Cardiac fibroblast (primary cell): ENCODE measurements at places on chromosomes 5 and 9.

DNA sequence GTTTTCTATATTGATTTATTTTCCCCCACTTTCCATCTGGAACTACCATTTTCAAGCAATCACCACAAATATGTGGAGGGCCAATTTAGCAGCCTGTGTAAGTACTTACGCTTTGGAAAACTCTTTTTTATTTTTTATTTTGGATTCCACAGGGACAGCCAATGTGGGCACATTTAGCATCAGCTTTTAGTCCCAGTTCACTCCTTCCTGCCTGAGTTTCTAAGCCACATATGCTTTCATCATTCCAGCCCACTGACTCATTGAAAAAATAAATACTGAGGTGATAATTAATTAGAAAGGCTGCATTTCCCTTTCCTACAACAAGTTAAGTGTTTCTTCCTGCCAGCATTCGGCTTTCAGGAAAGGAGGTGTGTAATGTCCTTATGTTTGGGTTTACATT lies 76.8 kb downstream of the TMEM167A start:
- DNase-seq, result no peak

DNA sequence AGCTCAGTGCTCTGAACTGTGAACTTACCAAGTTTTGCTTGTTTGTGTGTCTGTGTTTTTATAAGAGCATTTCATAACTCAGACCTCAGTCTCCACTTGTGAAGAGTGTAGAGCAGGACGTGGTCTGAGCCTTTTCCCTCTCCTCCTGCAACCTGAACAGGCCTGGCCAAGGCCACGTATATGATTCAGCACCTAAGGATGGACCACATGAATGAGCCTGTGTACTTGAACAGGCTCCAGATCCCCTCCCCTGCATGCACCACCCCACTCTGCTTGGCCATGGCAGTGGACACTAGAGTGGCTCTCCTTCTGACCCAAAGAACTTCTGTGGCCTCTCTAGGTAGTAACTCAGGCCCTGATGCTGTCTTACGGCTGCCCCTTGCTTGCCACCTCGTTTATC lies 125.9 kb upstream of the FSTL4 start:
- no peak for DNase-seq

DNA sequence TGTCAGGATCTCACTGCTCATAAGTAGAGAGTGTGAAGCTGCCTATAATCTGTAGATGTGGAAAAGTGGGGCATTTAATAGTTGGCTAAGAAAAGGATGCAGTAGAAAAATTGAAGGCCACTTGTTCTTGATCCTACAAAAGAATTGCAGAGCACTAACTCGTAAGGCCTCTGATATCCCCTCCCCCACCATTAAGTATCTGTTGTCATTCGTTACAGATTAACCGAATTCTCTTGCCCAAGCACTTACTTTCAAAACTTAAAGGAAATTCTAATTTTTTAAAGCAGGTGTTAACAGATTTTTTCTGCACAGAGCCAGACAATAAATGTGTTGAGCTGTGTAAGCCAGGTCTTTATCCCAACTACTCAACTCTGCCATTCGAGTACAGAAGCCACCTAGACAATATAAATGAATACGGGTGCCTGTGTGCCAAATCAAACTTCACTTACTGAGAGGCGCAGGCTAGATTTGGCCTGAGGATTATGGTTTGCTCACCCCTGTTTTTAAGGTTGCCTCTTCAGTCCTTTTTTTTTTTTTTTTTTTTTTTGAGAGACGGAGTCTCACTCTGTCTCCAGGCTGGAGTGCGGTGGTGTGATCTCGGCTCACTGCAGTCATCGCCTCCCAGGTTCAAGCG lies 234.8 kb downstream of the RFK start:
- DNase-seq, result no peak

- no peak for DNase-seq
Measured at GRCh38 chr5:107604146-107604910, 66.4 kb downstream of the EFNA5 start.

GRCh38 chr9:72489986-72490385 lies 31.4 kb upstream of the TMC1 start:
- DNase-seq, result no peak

DNA sequence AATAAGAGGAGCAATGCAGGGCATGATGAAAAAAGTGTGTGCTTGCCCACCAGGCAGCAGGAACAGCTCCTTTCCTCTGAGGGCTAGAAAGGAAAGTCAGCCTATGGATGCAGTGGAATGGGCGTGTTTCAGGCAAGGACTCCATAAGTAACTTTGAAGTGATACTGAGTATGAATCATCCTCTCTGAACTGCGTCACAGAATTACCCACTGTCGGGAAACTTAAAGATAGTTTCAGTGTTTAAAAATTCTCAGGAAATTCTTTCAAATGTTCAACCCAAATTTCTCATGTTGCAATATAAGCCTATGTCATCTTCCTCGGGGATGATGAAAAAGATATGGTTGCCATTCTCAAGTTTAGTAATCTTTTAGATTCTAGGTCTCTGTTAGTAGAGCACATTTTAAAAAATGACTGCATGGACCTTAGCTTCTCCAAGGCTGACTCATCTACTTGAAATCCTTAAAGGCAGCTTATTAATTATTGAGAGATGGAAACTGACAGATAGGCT lies 27.7 kb downstream of the PTCD2 start:
- peak; percentile 95 for DNase-seq

DNA sequence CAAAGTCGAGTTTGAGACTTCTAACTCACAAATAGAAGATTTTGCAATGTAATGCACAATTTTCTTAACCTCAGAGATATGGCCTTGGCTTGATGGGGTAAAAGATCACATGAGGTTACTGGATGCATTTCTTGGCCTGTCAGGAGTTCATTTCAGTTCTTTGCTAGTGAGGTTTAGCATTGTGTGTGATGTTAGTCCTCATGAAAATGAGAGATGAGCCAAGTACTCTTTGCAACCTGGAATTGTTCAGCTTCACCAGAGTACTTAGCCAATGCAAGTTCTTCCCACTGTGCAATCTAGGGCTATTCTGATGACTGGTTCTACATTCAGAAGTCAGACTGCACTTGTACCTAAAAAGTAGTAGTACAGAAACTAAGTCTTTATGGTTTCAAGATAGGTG lies 24.9 kb downstream of the GNAQ start:
- no peak for DNase-seq

- no peak for DNase-seq
Measured at GRCh38 chr9:121871431-121872025, 220.1 kb downstream of the DAB2IP start.

GRCh38 chr5:2039180-2039531 lies 156.4 kb upstream of the IRX4 start:
- DNase-seq, result no peak

DNA sequence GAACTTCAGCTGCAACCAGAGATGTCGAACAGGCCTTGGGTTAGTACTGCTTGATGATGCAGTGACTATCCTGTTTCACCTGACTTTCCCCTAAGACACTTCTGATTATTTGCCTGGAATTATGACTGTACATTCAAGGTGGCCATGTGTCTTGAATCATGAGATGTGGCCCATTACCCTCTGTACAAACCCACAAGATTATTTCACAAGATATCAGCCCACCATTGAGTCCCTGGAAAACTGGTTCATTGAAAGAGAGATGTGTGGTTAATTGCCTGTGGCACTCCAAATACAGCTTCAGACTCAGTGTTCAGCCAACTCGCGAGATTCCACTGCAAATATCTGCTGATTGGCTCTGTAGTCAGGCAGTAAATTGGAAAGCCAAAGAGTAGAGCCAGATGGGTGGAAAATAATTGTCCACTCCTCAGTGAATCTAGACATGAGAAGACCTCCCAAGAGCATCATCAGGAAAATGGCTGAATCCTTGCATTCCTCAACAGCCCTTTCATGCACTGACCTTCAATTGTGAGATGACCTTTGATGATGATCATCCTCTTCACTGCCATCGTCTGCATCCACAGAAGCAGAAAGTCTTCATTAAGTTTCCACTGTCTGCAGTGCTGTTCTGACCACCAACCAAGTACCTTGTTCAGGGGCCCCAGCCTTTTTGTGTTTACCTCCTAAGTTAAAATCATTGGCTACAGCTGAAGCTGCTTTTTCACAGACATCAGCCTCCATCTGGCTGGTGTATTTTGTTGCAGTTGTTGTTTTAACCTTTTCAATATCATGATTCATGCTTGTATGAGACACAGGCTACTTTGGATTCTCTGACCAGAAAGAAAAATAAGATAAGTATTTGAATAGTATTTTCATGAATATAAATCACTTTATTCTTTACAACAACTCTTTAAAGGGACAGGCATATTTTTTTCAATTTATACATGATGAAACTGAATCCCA lies 75.2 kb downstream of the ESM1 start:
- peak; percentile 52 for DNase-seq

- no peak for DNase-seq
Measured at GRCh38 chr9:104506565-104506964, 2.5 kb downstream of the OR13F1 start.

DNA sequence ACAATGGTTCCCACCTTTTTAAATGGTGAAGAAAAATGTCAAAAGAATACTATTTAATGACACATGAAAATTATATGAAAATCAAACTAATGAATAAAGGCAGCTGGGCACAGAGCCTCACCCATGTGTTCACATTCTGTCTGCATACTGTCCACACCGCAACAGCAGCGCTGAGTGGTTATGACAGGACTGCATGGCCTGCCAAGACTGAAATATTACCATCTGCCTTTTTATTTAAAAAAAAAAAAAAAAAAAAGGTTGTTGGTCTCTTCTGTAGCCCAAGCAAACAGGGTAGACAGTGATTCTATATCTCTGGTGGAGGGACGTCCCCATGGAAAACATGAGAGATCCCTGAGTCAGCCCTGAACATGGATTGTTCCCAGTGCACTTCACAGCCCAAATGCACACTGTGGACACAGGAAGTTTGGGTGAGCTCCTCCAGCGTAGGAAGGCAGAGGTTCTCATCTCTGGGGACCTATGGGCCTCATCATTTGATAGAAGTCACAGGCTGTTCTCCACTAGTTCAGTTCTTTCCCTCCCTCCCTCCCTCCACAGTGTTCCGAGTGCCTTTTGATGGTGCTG lies 44.9 kb upstream of the SHC3 start:
- DNase-seq, result peak; percentile 39

- DNase-seq, result no peak
Measured at GRCh38 chr5:121138952-121139351, 674.9 kb downstream of the PRR16 start.

- DNase-seq, result no peak
Measured at GRCh38 chr5:13659391-13659790, 285.1 kb downstream of the DNAH5 start.

GRCh38 chr9:115146581-115147021 lies 28.6 kb upstream of the TNC start:
- peak; percentile 57 for DNase-seq

DNA sequence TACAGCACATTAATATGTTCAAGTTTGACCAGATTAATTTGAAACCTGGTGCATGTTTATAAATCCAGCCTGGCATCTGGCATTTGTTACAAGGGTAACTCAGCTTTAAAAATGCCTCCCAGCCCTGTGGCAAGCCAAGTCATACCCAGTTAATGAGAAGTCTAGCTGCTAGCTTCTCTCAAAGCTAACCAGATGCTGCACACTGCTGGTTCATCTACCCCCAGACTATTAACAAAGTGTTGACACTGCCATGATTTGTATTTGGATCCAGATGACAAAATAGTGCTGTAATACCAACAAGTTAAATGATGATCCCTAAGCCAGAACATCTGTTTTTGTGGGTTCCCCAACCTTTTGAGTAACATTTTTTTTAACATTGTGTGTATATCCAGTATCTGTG lies 573.7 kb upstream of the DAB2 start:
- DNase-seq, result no peak

- no peak for DNase-seq
Measured at GRCh38 chr9:42388146-42388690, 204.8 kb downstream of the SPATA31A6 start.

- peak; percentile 75 for DNase-seq
Measured at GRCh38 chr5:174327317-174327864, 281.9 kb downstream of the NSG2 start.

GRCh38 chr9:93678199-93679019 lies 102.0 kb downstream of the PHF2 start:
- DNase-seq, result no peak

GRCh38 chr9:127975376-127976315 lies 5.1 kb downstream of the EEIG1 start:
- no peak for DNase-seq

- DNase-seq, result peak; percentile 84
Measured at GRCh38 chr5:71757590-71758543, 38.8 kb downstream of the CARTPT start.

- DNase-seq, result peak; percentile 9
Measured at GRCh38 chr5:25544652-25545249, 900.0 kb upstream of the CDH10 start.

- DNase-seq, result no peak
Measured at GRCh38 chr9:90433398-90433941, 209.2 kb downstream of the DIRAS2 start.

DNA sequence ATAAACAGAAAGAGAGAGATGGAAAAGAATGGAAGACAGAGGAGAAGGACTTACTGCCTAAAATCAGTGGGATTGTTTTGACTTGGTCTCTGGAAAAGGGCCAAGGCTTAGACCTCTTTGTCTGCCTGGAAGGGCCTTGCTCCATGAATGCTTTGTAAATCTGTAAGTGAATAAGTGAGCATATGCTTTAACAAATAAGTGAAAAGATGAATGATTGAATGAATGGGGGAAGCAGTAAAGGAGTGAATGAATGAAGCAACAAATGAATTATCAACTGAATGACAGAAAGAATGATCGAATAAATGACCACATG lies 5.5 kb downstream of the KCNIP1 start:
- no peak for DNase-seq

DNA sequence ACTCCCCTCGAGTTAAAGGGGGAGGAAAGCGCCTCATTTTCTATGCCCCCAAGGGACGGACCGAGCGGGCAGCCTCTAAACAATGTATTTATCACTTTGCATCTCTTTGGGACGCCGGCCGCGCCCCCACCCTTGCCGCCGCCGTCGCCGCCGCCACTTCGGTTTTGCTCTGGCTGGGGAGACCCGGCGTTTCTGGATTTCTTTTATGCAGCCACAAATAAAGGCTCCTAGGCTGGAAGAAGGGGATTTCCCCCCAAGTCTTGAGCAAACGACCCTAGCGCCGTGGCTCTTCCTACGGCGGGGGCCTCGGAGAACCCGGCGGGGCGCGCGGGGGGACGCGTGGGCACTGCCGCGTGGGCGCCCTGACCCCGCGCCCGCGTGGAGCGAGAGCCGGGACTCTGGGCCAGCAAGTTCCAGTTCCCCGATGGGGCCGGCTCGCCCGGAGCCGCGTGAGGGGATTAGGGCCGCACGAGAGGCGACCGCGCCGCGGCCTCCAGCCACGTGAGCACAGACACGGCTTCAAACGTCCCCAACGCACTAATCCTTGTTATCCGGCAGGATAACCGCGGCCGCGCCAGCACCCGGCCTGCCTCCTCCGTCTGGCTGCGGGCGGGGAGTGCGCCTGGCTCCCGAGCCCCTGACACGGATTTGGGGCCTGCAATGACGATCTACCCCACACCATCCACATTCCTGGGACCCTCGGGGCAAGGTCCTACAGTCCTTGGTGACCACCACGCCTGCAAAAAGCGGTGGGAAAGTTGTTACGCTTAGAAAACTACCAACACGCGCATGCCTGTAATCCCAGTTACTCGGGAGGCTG lies 7.9 kb upstream of the NEUROG1 start:
- peak; percentile 8 for DNase-seq

DNA sequence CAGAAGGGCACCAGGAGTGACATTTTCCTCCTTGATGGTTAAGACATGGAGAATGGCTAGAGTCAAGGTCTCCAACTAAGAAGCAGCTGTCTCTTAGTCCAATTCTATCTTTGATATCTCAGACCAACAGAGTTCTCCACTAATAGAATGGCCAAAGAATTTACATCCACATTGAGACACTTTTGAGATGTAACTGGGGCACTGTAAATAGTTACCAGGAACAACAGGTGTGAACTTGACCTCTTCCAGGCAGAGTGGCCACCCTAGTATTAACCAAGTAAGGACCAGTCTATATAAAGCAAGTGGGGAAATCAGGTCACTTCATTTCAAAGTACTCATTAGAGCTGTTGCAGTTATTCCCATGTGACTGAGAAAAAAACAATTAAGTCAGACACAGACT lies 159.7 kb upstream of the RAD23B start:
- DNase-seq, result no peak
